Nephron progenitor cell (in vitro differentiated cells): ENCODE measurements at places on chromosomes 12 and 14.
A peak's percentile ranks its signal among the peaks of the same experiment; 100 is the strongest.

- DNase-seq: no peak
Observed at GRCh38 chr12:70577283-70577634, 60.0 kb downstream of the PTPRB start.

GRCh38 chr12:52519387-52519703 is 849 bp downstream of the KRT5 start:
- no peak for DNase-seq

GRCh38 chr14:25048170-25049016 is 1.6 kb downstream of the STXBP6 start:
- DNase-seq: peak; percentile 1

DNA sequence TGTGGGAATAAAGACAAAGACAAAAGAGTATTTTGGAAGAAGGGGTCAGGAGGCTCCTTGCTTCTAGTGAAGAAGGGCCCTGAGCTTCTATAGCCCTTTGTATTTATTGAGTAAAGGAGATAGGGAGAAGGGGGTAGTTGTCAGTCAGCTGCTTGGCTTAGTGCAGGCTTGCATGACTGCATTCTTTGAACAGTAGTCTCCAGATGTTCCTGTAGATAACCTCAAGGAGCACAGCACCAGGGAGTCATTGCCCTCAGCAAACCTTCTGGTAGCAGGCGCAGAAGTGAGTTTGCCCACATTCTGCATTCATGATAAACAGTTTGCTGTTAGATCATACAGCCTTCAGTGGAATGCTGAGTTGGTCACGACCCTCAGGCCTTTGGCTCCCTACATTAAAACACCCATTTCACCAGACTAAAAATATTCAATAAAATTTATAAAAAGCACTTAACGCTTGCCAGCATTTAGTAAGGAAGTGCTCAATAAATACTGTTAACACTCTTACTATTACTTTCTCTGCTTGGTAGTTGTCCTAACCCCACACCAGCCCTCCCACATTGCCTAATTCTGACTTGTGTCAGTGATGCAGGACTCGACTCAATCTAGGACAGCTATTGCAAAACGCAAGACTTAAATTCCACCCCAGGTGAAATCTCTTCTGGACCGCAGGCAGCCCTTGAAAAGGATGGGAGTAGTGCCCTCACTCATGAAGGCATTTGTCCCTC is 3.0 kb upstream of the DHRS4 start:
- no peak for DNase-seq

- no peak for DNase-seq
Observed at GRCh38 chr12:109831929-109832328, 1.3 kb downstream of the TRPV4 start.

DNA sequence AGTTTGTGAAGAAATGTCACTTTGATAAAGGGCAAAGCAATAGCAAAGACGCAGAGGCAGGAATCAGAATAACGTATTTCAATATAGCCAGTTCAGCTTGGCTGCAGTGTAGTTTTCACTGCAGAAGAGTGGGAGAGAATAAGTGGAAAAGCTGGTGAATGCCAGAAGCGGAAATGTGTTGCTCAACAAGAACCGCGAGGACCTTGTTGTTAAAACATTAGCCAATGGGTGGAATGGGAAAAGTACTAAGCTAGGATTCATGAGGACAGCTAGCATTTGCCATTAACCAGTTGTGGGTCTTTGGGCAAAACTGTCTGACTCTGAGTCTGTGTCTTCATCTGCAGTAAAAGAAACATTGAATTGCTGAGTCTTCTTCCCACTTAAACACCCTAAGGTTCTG is 292.9 kb upstream of the GRIP1 start:
- no peak for DNase-seq

GRCh38 chr14:88986146-88986841 is 161.8 kb downstream of the TTC8 start:
- no peak for DNase-seq

GRCh38 chr14:35392103-35392502 is 12.4 kb downstream of the NFKBIA start:
- no peak for DNase-seq

DNA sequence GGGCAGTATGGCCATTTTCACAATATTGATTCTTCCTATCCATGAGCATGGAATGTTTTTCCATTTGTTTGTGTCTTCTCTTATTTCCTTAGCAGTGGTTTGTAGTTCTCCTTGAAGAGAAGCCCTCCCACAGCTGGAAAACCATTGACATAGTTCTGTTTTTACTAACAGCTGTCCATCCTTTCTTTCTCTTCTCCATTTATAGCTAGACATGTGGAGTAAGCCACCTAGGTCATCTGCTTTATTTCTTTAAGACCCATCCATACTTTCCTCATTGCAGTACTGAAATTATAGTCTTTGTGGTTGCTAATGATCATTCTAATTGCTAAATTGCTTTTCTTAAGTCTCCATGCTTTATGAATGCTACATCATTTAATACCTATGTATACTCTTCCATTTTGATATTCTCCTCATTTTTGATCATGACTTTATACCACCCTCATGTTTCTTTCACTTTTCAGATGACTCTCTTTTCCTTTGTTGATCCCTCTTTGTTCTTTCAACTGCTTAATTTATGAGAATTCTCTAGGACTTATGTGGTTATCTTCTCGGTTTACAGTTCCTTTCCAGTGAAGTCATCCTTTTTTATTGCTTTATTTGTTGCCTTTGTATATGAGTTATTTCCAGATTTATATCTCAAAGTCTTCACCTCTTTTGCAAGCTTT is 114.2 kb downstream of the PCNX1 start:
- no peak for DNase-seq

GRCh38 chr14:58563978-58564377 is 73.8 kb upstream of the DACT1 start:
- no peak for DNase-seq

DNA sequence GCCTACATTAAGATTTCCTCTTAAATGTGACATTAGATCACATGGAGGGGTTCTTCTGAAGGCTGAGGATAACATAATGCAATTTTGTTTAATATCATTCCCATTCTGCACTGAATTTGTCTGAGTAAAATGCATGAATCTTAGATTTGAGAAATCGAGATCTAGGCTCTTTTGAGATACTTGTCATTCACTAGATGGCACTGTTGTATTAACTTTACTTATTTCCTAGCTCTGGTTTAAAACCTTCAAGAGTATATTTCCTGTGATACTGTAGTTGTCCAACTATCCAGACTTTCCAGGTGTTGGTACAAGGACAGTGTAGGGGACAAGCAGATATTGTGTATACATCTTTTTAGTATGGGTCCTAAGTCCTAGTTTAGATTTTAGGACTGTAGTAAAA is 91.7 kb upstream of the SEL1L start:
- no peak for DNase-seq

DNA sequence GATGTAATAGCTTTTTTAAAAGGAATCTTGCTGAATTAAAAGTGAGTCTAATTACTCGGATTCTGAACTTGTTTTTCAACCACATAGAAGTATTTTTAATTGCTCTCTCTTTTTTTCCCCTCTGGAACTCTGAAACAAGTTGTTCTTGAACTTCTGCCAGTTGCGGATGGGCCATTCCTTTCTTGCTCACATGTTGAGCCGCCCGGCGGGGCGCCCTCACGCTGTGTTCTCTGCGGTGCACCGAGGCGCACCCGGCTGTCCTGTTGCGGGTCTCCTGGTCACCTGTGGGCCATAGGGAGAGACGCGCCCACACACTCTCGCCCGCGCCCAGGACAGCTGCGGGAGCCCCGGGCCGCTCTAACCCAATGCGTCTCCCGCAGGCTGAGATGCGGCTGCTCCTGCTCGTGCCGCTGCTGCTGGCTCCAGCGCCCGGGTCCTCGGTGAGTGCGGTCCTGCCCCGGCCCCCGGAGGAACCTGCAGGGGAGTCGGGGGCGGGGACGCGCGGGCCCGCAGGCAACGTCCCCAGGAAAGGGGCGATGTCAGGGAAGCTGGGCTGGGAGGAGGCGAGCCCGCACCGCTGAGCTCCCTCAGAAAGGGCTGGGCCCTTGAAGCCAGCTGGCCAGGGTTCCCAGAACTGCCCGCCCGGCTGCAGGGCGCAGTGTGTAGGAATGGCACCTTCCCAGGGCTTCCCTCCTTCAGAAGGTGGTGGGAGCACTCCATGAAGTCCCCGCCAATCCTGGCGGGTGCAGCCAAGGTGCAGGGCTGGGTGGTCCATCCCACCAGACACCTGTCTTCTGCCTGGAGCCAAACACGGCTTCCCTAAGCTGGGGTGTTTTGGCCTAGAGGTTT is 2.3 kb downstream of the PAPLN start:
- peak; percentile 62 for DNase-seq

DNA sequence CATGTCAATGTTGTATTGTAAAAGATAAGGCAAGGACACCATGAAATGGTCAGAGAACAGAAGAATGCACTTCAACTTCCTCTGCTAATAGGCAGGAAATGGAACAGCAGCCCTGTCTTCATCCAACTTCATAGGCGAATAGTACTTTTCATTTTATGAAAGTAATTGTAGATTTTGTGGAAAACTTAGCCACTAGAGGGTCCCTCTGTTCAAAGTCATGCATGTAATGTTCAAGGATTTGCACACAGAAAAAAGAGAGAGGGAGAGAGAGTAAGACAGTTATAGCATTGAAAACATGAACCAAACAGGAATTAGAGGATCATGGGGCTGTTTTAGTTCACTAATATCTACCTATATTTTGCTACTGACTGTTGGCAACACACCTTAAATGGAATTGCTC is 172.2 kb downstream of the FLRT2 start:
- DNase-seq: no peak

DNA sequence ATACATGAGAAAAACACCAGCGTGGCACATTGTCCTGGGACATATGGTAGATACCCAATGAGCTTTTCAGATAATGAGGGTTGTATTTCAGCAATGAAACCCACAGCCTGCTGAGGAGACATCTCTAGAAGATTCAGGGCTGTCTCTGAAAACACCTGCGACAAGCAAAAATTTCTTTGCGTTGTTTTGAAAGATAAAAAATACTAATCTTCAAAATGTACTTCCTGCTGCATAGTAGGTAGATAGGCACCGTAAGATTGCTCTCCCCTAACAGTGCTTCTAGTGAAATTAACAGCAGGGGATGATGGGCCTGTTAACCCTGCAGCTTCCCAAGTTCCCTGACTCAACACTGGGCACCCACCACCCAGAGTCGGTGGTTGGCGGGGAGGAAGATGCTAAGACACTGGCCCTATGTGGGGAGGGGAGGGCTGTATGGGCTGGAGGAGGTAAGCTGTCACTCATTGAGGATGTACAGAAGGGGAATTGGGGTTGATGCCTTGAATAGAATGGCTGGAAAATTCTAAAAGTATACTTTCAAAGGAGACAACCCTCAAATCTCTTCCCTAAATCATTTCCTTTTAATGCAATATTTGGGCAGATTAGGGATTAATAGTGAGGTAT is 20.0 kb downstream of the ZFP36L1 start:
- DNase-seq: no peak

DNA sequence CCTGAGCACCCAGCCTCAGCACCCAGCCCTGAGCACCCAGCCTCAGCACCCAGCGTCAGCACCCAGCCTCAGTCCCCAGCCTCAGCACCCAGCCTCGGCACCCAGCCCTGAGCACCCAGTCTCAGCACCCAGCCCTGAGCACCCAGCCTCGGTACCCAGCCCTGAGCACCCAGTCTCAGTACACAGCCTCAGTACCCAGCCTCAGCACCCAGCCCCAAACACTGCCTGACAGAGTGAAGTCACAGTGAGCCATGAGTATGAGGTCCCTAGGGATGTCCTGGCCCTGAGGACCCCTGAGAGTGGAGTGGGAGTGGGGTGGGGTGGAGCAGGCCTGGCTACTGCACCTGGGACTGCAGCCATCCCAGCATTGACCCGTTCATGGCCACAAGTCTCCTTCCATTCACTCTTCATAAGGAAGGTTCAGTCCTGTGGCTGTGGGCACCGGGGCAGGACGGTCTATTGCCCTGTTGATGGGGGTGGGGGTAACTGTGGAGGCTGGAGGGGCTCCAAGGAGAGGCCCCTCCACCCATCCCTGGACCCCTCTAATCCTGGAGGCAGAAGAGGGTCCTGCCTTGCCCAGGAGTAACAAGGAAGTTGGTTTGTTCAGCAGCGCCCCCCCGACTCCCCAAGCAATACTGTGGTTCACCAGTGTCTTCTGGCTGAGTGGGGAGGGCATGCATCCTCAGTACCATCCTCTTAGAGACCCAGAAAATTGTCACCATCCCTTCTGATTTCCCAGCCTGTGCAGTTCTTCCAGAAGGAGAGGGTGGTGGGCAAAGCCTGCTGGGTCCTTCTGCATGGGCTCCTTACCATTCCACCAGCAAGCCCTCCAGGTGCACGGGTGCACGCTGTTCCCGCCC is 140.5 kb downstream of the ADGRD1 start:
- DNase-seq: no peak

DNA sequence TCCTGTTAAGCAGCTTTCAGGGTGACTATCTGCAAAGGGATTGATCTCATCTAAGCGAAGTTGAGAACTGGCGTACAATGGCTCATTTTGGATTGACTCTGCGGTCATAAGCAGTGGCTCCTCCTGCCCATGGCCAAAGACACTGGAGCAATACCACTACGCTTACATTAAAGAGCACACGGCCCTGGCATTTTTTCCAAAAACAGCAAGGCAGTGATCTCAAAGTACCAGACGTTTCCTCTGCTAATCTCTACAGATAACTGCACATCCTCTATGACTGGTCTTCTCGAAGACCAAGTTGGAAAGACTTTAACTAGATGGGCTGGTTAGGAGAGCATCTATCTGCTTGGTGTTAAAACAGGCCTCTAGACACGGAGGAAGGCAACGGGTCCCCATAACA is 2.7 kb downstream of the PITPNM2 start:
- DNase-seq: no peak

DNA sequence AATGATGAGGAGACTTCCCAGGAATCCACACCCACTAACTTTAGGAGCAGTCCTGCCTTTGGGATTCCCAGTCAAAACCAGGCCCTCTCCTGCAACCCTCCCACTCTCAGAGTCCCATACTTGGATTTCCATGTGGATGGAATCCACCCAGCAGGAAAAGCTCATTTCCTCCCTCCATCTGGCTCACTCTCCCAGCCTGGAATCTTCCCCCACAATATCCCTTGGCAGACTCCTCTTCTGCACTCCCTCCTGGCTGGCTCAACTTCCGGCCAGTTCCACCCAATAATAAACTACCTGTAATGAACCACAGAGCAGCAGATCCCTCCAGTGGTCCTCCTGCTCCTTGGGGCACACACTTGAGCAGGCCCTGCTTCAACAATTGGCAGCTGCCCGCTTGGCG is 102.8 kb upstream of the EGLN3 start:
- no peak for DNase-seq

DNA sequence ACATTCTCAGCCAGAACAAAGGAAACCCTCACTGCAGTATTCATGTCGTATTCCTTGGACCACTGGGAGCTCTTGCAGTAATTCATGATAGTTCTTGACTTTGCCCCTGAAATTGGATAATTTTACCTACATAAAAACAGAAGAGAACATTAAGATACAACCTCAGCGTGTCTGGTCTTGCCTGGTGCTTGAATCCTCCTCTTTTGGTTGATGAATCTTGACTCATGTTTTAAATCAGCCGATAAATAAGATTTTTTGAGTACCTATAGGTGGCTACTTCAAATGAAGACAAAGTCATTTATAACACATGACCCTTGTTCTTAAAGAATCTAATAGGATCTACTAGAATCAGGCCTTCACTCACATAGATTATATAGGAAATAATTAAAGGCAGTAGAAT is 221.0 kb downstream of the PTPRO start:
- no peak for DNase-seq
